ENCODE measurements at places on chromosomes 11 and 22.
A peak's percentile ranks its signal among the peaks of the same experiment; 100 is the strongest.

- DNase-seq = no peak
Measured at GRCh38 chr11:133388975-133389568, 143.2 kb downstream of the OPCML start.

- peak; percentile 55 for DNase-seq
Measured at GRCh38 chr11:26522912-26523610, 49.0 kb downstream of the MUC15 start.

DNA sequence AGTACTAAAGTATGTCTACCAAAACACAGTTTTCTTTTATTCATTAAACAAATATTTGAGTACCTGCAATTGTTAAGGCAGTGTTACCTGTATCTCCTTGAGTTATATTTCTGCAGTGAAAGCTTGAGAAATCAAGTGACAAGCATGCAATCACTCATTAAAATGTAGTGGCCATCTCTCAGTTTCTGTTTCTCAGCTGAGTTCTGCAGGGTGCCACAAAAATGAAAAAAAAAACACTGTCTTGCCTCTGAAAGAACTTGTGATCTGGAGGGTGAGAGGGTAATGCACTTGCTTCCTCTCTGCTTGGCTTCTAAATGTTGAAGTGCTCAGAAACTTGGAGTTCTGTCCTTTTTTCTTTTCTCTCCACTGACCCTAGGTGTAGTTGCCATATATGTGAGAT lies 6.8 kb downstream of the QSER1 start:
- DNase-seq = no peak

DNA sequence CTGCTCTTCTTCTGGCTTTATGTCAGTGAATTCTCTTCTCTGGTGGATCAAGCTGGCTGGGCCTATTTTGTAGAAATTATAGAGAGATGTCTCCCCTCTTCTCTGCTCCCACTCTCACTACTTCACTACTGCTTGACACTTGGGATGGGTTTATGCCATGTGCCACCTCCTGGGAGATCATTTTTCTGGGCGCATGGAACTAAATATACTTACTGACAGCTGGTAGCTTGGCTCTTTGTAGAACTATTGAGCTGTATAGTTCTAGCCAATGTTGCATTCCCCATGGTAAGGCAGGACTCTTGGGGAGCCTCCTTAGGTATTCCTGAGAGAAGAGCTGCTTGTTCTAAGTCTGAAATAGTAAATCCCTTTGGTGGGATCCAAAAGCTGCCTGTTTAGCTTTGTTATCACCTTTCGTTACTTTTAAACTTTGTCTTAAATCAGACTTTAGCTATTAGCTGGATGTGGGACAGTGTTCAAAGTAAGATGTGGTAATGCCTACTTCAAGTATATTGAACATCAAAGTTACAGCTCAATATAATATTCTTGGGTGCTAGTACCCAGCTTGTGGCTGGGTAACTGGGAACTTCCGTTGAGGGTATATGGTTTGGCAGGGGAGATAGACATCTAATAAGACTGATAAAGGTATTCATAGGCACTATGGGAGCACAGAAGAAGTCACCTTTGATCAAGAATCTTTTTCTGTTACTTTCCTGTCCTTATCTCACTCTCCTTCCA lies 87.5 kb upstream of the RRM1 start:
- no peak for DNase-seq

DNA sequence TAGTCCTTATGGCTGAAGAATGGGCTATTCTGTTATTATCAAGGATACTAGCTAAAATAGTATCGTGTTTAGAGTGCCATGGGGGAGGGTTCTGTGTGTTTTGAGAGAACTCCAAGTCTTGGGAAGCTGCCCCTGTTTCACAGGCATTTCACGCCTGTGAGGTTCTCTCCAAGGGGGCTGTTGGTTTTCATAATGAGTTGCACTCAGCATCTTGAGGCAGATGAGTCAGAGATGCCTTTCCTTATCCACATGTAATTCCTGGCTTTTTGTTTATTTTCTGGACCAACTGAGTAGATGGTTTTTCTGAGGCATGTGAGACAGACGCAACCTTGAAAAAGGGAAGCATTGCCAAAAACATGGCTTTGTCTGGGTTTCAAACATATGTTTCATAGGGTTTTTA lies 203.7 kb downstream of the ARHGAP42 start:
- DNase-seq = no peak

GRCh38 chr11:64081745-64082442 lies 46.2 kb downstream of the FLRT1 start:
- no peak for DNase-seq

GRCh38 chr22:19842393-19843106 lies 12.1 kb downstream of the GNB1L start:
- DNase-seq = no peak

DNA sequence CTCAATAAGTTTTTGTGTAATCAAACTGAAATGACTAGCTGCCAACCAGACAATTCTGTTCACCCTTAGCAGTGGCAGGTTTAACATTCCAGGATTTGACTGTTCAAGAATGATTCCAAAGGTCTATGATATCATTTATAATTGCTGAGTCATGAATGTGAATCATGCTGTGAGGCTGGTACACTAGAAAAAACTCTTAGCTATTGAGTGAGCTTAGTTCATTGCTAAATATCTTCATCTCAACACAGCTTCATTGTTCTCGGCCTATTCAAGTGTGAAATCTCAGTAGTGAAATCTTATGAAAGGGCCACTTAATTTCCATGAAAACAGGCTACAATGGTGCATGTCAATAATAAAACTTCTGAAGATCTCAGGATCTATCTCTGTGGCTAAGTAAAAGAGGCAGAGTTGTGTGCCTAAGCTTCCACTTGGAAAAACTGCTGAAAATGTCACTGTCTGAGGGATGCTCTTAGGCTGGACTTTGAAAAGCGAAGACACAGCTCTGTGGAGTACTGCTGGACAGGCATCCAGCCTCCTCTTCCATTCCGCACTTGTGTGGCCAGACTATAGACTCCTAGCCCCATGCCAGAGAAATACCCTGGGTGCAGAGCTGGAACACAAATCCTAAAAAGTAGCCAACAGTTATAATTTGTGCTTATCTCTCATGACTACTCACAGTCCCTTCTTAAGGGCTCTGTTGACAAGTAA lies 12.8 kb downstream of the AQP11 start:
- peak; percentile 39 for DNase-seq

GRCh38 chr22:21098099-21098671 lies 52.4 kb downstream of the LRRC74B start:
- no peak for DNase-seq

GRCh38 chr22:40182231-40182835 lies 4.6 kb downstream of the TNRC6B start:
- DNase-seq = peak; percentile 27

DNA sequence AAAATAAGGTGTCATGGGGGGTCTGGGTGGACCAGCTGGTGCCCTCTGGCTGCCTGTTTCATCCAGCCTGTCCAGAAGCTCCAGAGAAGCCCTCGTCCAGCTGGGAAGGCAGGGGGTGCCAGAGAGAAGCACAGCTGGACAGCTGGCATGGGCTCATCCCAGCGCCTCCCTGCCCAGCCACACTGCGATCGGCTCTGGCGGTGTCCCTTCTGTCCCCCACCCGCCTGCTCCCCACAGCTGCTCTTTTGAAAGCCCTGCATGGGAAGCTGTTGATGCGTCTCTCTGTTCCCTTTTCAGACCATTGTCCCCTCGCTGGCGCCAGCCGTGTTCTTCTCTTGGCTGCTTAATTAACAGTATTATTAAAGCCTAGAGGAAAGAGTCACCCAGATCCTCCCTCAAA lies 86.5 kb downstream of the MN1 start:
- no peak for DNase-seq

All from HAP-1 (cell line).